ENCODE measurements at places on chromosomes 16 and 17.

GRCh38 chr17:80026359-80027042 lies 9.2 kb downstream of the TBC1D16 start:
- no peak for DNase-seq

- DNase-seq: no peak
Measured at GRCh38 chr17:5672815-5673430, 88.6 kb upstream of the NLRP1 start.

- DNase-seq: no peak
Measured at GRCh38 chr16:87562201-87562600, 40.1 kb upstream of the JPH3 start.

- no peak for DNase-seq
Measured at GRCh38 chr16:11024333-11025053, 80.1 kb downstream of the CLEC16A start.

DNA sequence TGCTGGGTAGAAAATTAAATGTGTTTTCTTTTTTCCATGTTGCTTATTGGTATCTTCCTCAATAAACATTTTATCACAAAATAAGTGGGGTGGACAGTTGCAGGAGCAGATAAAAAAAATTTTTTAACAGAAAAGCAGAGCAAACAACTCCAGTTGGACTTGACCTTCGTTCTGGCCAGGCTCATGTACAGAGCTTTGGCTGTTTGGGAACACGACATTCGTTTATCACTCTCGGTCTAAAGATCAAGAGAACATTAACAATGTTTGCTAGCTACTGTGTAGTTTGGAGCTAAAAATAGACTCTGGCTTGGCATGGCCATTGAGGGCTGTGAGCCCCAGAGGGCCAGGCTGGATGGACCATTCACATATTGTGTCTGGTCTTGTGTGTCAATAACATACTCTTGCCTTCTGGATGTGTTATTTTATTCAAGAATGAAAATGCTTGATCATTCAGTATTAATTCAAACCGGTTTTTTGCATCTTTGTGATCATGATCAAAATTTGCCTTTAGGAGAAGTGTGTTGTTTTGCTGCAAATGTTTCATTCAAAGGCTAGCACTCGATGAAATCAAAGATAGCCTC lies 56.6 kb downstream of the TMEM186 start:
- DNase-seq: no peak

- no peak for DNase-seq
Measured at GRCh38 chr17:33647956-33648355, 354.9 kb upstream of the ASIC2 start.

DNA sequence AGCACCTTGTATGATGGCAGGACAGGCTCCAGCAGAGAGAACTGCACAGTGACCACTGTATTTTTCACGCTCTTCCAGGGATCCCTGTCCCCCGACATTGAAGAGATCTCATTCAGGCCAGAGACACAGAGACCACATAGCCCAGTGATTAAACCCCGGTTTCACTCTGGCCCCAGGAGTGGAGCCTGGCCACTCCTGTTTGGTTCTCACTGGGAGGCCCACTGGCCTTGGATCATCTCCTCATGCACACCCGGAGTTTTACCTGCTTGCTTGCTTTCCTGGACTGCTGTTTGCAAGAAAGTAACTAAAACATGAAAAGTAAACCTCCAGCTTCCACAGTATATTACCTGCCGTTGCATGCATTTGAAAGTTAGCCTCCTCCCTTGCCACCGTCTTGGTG lies 13.2 kb upstream of the CLEC18C start:
- no peak for DNase-seq

GRCh38 chr17:43406676-43407645 lies 8.2 kb downstream of the ARL4D start:
- DNase-seq: no peak

GRCh38 chr16:4505356-4506147 lies 29.4 kb downstream of the HMOX2 start:
- DNase-seq: peak; percentile 71

GRCh38 chr17:63675607-63676546 lies 24.0 kb downstream of the LIMD2 start:
- no peak for DNase-seq

GRCh38 chr16:4832698-4833343 lies 14.3 kb downstream of the GLYR1 start:
- no peak for DNase-seq

GRCh38 chr16:30722443-30722842 lies 23.5 kb downstream of the SRCAP start:
- DNase-seq: no peak

DNA sequence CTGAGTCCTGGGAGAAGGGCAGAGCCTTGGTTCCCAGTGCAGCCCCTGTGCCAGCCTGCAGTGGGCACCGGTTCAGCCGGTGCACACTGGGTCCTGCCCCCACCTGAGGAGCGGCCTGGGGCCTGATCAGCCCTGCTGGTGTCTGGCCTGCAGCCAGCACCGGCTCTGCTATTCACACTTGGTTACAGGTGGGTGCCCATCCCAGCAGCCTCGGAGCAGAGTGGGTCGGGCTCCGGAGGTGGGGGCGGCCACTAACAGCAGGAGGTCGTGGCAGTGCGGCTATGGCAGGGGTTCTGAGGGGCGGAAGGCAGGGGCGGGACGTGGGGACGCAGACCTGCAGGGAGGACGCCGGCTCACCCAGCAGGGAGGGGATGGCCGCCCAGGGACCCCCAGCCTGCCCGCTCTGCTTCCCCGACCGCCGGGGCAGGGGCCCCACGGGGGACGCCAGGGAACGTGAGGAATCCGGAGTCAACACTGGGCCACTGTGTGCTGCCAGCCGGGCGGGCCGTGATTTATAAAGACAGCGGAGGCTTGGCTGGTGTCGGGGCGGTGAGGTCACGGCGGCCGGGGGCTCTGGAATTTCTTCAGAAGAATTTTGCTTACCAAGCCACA lies 20.3 kb downstream of the METRNL start:
- DNase-seq: no peak

- DNase-seq: no peak
Measured at GRCh38 chr16:30967795-30968194, 10.2 kb downstream of the SETD1A start.

DNA sequence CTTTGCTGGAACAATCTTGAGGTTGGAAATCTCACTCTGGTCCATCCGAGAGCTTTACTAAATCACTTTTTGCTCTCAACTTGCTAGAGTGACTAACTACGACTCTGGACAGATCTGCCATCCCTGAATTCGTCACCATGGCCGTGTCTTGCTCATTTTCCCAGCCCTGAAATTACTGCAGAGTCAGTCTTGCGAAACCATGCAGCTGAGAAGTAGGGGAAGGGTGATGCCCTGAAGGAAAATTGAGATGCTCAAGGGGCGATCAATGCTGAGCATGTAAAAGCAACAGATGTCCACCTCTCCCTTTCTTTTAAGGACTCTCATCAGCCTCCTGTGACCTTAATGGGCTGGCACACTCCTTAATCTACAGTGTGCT lies 18.8 kb downstream of the PCTP start:
- no peak for DNase-seq

DNA sequence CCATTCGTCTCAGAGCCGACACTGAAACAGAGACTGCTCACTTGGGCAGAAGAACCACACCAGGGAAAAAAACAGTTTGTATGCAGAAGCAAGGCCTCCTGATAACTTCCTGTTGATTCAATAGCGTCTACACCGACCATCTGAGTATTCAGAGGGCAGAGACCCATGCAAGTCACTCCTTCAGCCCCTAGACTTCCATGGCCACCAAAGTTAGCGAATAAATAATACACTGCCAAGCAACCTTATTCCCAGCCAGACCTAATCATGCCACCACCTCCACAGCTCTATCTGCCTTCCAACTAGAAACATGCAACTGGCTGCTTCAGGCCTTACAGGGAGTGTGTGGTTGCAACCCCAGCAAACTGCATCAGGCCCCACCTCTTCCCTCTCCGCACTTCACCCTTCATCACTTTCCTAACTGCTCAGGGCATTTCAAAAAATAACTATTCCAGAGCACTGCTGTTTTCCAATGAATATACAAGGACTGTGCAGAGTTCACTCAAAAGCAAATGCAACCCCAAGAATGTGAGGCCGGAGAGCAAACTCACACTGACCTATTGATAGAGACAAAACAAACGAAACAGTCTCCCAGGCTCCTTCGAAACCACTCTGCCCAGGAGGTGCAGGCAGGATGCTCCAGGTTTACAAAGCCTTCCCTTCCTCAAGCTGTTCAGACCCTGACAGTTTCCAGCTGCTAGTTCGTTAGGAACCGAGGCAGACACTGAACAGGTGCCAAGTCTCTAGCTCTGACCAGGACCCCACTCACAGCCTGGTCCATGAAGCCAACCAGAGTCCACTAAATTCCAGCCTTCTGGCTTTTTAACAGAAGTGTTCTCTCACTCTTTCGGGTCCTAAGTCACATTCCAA lies 3.6 kb downstream of the USP7 start:
- DNase-seq: no peak

DNA sequence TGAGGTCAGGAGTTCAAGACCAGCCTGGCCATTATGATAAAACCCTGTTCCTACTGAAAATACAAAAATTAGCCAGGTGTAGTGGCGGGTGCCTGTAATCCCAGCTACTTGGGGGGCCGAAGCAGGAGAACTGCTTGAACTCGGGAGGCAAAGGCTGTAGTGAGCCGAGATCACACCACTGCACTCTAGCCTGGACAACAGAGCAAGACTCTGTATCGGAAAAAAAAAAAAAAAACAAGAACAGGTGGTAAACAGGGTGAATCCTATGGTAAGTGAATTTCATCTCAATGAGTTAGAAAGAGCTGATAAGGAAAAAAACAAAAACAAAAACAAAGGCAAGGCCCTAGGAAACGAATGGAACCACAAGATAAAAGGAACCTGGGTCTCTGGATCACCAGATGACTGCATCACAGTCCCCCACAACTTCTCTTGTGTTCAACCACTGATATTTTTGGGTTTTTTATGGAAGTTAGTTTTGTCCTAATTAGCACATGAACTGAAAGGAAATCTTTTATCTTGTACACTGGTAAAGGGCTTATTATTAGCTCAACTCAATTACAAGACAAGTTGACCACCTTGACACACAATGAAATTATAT lies 21.0 kb downstream of the GLG1 start:
- DNase-seq: no peak

- DNase-seq: peak; percentile 79
Measured at GRCh38 chr16:90008708-90009145, 10.5 kb downstream of the DBNDD1 start.

DNA sequence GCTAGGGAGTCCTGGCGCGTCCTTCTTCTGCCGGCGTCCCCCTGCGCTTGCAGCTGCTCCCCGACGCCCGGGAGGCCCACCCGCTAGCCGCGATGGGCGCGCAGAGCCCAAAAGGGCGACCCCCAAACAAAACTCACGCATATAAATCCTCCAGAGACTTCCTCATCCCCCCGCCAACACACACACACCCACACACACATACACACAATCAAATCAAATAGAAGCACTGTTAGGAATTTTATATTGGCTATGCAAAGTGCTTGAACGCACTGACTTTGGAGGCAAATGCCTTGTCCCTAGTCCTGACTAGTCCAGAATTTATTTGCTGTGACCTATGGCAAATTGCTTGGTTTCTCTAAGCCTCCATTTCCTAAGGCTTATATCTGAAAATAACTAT lies 23.8 kb upstream of the CRYM start:
- no peak for DNase-seq

GRCh38 chr16:2428784-2429033 lies 538 bp upstream of the CCNF start:
- no peak for DNase-seq

DNA sequence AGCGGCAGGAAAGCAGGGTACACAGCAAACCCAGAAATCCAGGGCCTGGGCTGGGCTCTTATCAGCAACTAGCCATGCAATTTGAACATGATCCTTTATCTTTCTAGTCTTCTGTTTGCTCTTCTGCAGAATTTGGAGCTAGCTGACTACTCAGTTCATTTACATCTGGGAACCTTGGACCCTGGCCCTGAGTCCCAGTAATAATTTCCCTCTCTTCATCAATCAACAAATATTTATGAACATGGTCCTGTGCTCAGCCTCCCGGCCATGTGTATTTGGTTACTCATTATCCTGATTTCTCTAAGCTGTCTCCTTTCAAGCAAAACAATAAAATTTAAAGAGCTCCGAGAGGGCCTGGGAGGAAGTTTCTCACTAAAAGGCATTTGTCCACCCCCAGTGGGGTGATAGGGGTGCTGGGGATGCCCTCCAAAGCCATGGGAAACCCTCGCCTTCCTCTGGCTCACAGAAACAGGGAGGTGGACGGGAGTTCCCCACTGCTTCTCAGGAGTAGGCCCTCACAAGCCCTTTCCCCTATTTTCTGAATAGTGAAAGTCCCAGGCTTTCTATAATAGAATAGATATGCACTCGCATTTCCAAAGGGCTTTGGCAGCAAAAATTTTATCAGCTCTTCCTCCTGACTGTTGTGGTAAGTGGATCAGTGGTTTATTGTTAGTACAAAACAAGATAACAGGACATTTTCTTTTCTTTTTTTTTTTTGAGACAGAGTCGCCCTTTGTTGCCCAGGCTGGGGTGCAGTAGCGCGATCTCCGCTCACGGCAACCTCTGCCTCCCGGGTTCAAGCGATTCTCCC lies 6.9 kb upstream of the WDR59 start:
- no peak for DNase-seq

GRCh38 chr16:66920299-66920590 lies 1.6 kb upstream of the CDH16 start:
- DNase-seq: no peak

DNA sequence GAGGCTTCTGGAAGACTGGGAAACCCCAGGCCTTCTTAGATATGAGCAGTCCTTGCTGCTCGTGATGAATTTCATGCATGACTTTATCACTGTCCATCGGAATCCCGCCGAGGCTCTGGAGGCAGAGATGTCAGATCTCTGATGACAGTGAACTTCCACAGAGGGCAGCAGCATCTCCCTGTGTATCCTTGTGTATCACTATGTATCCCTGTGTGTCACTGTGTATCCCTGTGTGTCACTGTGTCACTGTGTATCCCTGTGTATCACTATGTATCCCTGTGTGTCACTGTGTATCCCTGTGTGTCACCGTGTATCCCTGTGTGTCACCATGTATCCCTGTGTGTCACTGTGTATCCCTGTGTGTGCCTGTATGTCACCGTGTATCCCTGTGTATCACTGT lies 160.2 kb upstream of the CHMP6 start:
- DNase-seq: no peak

GRCh38 chr17:19706791-19707727 lies 9.3 kb downstream of the SLC47A2 start:
- DNase-seq: no peak

GRCh38 chr16:3454093-3454492 lies 10.6 kb downstream of the NAA60 start:
- DNase-seq: no peak

Data from stimulated activated naive CD8-positive, alpha-beta T cell treated with anti-CD3 and anti-CD28 coated beads, Interleukin-15, amount 100 ng/mL, for 72 hours (primary cell).